Thoracic aorta (tissue), 2 donors: ENCODE measurements at places on chromosomes 13 and 19.

DNA sequence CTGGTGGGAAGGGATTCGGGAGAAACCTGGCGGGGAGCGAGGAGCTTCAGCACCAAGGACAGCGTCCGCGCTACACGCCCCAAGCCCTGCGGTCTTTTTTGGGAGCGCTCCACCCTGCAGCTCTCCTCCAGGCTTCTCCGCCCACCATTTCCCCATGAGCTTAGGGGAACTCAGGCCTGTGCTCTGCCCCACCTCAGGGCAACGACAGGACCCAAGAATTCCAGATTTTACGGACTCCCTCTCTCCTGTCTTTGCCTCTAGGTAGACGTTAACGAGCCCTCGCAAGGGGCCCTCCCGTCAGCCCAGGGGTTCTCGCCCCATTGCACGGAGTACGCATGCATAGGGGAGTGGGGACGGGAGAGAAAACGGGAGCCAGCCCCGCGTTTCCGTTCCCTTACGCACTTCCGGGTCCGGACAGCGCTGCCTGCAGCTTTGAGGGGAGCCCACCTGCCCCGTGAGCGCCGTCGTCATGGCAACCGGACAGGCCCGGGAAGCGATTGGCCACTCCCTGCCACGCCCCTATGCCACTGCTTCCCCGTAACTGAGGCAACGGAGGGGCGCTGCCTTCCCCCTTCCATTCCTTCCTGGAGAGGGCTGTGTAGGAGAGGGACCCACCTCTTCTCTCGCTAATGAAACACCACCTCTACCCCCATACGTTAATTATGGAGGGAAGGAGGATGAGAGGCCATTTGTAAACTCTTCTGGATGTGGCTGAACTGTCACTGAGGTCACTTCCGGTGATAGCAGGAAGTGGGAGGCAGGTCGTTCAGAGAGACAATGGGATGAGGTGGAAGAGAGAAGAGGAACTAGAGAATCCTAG lies 20.8 kb downstream of the NOVA2 start:
- no peak for DNase-seq

GRCh38 chr13:36090592-36090991 lies 40.6 kb downstream of the DCLK1 start:
- DNase-seq, result no peak

GRCh38 chr13:41956272-41956671 lies 4.6 kb downstream of the VWA8 start:
- DNase-seq, result no peak

- DNase-seq, result no peak
Observed at GRCh38 chr13:47109028-47109427, 212.2 kb upstream of the HTR2A start.

DNA sequence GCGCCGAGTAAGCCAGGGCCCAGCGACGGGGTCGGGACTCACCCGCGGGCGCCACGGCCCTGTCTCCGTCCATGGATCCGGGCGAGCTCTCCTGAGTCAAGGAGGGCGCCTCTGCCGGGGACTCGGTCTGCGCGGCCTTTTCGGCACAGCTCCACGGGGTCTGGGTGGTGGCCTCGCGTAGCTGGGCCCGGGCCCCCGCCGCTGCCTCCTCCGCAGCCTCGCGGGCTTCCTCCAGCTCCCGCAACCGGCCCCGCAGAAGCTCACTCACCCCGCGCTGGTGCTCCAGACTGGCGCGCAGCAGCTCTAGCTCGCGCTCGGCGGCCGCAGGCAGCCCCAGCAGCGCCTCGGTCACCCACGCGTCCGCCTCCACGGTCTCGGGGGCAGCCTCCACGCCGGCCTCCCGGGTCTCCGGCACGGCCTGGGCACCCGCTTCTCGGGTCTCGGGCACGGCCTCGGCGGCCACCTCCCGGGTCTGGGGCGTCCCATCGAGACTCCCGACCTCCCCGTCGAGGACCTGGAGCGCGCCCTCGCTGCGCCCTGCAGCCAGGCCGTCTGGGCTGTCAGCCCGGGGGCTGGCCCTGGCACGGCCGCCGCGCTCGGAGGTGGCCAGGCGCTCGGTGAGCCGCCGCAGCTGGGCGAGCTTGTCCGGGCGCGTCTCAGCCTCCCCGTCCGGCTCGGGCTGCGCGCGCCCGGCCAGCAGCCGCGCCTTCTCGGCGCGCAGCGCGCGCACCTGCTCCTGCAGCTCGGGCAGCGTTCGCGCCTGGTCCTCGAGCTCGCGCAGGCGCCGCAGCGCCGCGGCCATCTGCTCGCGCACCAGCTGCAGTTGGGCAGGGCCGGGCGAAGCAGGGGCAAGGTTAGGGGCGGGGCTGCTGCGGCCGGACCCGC lies 8.4 kb downstream of the KANK3 start:
- no peak for DNase-seq

GRCh38 chr19:44530777-44531176 lies 1.3 kb upstream of the CEACAM20 start:
- no peak for DNase-seq

DNA sequence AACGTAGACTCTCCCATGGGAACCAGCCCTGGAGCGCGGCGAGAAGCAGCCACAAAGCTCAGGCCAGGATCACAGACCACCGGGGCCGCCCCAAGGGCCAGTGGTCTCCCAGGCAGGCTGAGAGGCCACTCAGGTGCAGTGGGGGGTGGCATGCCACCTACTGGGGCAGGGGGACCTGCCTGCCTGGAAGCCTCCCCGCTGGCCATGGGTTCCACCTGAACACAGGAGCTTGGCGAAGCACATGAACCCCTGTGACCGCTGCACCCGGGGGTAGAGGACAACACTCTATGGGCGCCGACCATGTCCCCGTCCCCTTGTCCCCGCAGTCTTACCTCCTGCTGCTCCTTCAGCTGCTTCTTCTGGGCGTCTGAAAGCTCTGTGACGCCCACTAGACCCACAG lies 6.8 kb upstream of the TM6SF2 start:
- no peak for DNase-seq

GRCh38 chr19:4376991-4377781 lies 23.2 kb downstream of the SH3GL1 start:
- DNase-seq, result no peak

GRCh38 chr19:42216653-42217519 lies 591 bp downstream of the DEDD2 start:
- no peak for DNase-seq

DNA sequence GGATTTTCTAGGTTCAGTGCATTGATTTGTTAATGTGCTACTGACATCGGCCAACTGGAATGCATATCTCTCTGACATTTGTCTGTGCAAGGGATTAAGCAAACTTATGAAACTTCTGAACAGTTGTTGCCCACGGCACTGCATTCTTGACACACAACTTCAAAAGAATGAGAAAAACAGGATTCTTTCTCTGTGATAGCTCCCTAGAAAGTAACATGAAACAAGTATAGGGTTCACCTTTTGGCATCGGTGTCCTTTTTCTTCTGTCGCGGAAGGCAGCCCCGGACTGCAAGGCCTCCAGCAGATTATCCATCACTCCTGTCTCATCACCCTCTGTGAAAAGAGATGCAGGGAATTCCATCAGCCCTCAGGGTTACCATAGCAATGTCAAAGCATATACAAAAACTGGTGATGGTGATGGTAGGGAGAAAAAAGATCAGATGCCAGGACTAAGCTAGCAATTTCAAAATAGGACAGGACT lies 389.2 kb downstream of the DIAPH3 start:
- no peak for DNase-seq

- no peak for DNase-seq
Observed at GRCh38 chr19:4310247-4311121, 6.1 kb downstream of the FSD1 start.

GRCh38 chr13:95924389-95924994 lies 128.7 kb downstream of the UGGT2 start:
- no peak for DNase-seq

- DNase-seq, result peak; percentile 20
Observed at GRCh38 chr19:21474671-21475181, 30.7 kb upstream of the ZNF429 start.

DNA sequence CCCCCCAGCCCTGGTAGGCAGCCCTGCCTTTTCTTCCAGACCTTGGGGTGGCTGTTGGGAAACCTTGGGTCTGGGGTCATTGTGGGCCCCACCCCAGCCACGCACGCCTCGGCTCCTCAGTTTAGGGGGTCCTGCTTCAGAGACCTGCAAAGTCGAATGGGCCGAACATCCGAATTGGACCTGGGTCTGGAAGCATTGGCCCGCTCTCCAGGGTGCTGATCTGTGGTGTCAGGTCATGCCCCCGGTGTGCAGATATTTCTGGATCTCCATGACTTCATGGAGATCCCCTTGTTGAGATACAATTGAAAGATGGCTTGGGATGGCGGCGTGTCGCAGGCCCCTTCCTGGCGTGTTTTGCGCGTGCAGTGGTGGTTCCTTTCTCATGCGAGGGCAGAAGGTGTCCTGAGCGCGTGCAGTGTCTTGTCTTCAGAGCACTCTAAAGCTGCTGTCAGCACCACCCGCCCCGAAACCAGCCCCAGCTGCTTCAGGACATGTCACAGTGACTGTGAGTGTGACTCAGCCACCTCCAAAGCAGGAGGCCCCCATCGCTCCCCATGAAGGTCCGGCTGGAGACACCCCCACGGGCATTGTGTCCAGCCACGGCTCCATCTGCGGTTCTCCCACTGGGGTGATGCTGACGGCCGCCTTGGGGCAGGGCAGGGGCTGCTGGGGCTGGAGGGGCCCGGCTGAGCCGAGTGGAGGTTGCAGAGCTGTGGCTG lies 112.7 kb downstream of the KDM4B start:
- no peak for DNase-seq

DNA sequence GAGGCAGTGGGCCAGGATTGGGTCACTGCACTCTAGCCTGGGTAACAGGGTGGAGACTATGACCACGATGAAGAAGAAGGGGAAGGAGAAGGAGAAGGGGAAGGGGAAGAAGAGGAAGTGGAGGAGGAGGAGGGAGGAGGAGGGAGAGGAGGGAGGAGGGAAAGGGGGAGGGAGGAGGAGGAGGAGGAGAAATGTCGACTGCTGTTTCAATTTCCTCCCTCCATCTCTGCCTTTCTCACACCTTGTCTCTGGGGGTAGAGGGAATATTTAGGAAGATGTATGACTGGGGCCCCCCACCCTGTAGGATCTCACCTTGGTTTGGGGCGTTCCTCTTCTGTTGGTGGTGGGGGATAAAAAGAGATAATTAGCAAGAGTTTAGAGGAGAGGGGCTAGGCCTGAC lies 3.8 kb downstream of the TNNT1 start:
- no peak for DNase-seq

DNA sequence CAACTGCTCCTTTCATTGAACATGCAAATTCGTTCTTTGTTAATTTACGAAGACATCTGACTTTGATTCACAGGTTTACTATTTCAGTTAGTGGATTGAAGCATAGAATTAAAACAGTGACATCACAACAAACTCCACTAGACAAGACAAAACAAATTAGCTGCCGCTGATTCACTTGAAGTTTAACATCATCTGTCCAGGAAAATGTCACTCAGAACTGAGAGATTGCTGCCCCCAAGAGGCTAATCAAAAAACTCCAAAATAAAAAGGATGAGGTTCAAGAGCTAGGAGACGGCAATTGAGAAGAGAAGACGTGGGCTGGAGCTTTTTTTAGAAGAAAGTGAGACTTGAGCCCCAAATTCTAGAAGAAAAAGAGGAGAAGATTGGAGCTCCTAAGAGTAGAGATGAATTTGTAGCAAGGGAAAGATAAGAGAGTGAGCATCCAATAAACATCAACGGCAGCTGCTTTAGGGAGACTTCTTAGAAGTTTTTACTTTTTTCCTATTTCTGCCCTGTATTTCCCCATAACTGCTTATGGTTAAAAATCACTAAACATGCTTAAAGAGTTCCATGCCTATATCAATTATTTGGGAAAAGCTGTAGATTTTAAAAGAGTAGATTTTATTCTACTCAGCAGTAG lies 40.8 kb upstream of the TPP2 start:
- no peak for DNase-seq

DNA sequence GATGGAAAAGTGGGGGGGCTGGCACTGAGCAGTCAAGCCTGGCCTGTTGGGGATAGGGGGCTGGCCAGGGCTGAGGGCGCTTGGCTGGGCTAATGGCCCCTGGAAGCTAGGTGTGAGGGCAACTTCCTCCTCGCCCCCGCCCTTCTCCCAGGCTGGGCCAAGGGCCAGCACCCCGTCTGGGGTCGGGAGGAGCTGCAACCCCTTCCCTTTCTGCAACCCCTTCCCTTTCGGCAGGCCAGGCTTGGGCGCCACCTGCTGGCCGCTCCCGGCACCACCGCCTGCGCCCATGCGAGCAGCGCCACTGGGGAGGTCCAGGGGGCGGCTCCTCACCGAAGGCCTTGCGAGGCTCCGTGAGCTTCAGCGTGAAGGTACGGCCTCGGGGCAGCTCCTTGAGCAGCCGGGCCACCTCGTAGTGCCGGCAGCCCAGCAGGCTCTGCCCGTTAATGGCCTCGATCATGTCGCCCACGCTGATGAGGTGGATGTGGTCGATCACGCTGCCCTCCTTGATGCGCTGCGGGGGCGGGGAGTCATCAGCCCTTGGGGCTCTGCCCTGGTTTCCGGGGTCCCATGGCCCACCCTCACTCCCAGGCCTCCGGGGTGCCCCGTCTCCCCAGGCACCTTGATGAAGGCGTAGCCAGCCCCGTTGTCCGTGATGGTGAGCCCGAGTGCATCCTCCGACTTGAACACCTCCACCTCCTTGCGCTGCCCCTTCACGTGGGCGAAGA lies 5.0 kb upstream of the PTGER1 start:
- no peak for DNase-seq

DNA sequence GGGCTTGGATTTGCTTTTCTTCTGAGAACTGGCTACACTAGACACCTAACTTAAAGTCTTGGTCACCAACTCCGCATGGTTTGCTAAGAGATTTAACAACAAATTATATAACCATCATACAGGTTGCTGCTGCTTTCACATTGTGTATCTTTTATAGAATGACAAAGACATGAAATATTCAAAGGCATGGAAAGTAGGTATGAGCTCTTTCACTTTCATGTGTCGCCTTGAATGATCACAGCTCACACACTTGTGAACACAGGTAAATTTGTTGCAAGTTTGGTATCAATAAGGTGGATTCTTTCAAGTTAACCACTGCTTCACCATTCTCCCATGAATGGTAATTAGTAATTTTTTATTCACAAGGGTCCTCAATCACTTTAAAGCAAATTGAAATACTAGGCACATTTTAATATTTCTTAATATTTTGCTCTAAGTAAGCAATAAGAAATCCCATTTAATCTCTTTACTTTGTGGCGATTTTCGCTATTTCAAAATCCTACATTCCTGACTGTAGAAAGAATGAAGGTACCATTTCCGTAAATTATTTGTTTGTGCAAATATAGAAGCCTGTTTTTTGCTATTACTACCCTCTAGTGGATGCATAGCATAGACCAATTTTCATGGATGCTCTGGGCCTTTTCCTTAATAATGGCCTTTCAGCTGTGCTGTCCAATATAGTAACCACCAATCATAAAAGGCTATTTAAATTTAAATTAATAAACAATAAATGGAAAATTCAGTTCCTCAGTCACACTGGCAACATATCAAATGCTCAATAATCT lies 45.5 kb upstream of the FREM2 start:
- DNase-seq, result no peak
